ENCODE measurements at places on chromosomes 12 and 14. TPM values are rescaled to one million over a fixed set of nuclear protein-coding genes. Genes with fewer than 3 reads are reported as not detected.

CLEC2A gene
- not detected for total RNA-seq

GPRC5D gene
- not detected for total RNA-seq

IL31 gene
- not detected for total RNA-seq

BCL2L2 gene
- 36.4 TPM for total RNA-seq

MIPOL1 gene
- 9.9 TPM for total RNA-seq

CD4 gene
- total RNA-seq: 0.21 TPM

MRPL51 gene
- 94.7 TPM for total RNA-seq

ZFHX2 gene
- 0.43 TPM for total RNA-seq

P2RX2 gene
- total RNA-seq: not detected

INTS13 gene
- 53.3 TPM for total RNA-seq

LHX5 gene
- total RNA-seq: under 0.01 TPM

PTGDR gene
- not detected for total RNA-seq

MOAP1 gene
- 21.6 TPM for total RNA-seq

TTC9 gene
- 5.8 TPM for total RNA-seq

PSEN1 gene
- total RNA-seq: 104 TPM

MMP19 gene
- total RNA-seq: 0.28 TPM

FBXO33 gene
- 15.4 TPM for total RNA-seq

TAS2R13 gene
- total RNA-seq: under 0.01 TPM

OTX2 gene
- 0.68 TPM for total RNA-seq

POU6F1 gene
- total RNA-seq: 0.34 TPM

ENTPD5 gene
- 21.1 TPM for total RNA-seq

ADSS1 gene
- total RNA-seq: 3.8 TPM

SPIC gene
- total RNA-seq: not detected

CDK4 gene
- 152 TPM for total RNA-seq

KRT6A gene
- total RNA-seq: 14,814 TPM

PRB2 gene
- total RNA-seq: not detected

DIP2B gene
- 71.0 TPM for total RNA-seq

TMCC3 gene
- 11.4 TPM for total RNA-seq

MORN3 gene
- 0.50 TPM for total RNA-seq

PTPRR gene
- 0.36 TPM for total RNA-seq

SMIM41 gene
- total RNA-seq: not detected

NANOG gene
- under 0.01 TPM for total RNA-seq

POLR3B gene
- total RNA-seq: 19.0 TPM

PIWIL1 gene
- not detected for total RNA-seq

SIX4 gene
- total RNA-seq: 7.9 TPM

MED6 gene
- total RNA-seq: 39.7 TPM

RD3L gene
- total RNA-seq: not detected

DHH gene
- under 0.01 TPM for total RNA-seq

BCL2L14 gene
- not detected for total RNA-seq

VIPAS39 gene
- 20.3 TPM for total RNA-seq

CD69 gene
- not detected for total RNA-seq

VWF gene
- 0.34 TPM for total RNA-seq

SLC39A2 gene
- total RNA-seq: 0.64 TPM

MEG3 gene
- total RNA-seq: 41.4 TPM

GPR84 gene
- total RNA-seq: 0.07 TPM

PAN2 gene
- total RNA-seq: 27.0 TPM

DENND5B gene
- 5.5 TPM for total RNA-seq

All from nasal cavity respiratory epithelium epithelial cell of viscerocranial mucosa (primary cell).